RWPE1 (cell line): ENCODE measurements at places on chromosomes 13 and 19.
A peak's percentile ranks its signal among the peaks of the same experiment; 100 is the strongest.

- peak; percentile 70 for DNase-seq
These were observed 4.4 kb upstream of the KCNN4 start for GRCh38 chr19:43784981-43785808.

- no peak for DNase-seq
These were observed 3.2 kb downstream of the PTBP1 start for GRCh38 chr19:800360-801029.

DNA sequence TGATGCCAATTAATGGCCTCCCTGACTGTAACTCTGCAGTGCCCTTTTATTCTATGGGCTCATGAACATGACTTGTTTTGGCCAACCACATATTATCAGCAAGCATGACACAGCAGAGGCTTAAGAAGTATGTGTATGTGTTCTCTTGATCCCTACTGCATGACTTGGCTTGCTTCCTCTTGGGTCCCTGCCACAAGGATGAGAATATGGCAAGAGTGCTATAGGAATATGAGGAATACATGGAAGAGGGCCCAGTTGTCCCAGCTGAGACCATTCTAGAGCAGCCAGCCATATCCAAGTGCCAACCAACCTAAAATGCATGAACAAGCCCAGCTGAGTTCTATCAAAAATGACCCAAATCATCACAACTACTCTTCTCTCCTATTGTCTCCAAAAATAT is 576.7 kb upstream of the PCDH9 start:
- DNase-seq, result no peak

DNA sequence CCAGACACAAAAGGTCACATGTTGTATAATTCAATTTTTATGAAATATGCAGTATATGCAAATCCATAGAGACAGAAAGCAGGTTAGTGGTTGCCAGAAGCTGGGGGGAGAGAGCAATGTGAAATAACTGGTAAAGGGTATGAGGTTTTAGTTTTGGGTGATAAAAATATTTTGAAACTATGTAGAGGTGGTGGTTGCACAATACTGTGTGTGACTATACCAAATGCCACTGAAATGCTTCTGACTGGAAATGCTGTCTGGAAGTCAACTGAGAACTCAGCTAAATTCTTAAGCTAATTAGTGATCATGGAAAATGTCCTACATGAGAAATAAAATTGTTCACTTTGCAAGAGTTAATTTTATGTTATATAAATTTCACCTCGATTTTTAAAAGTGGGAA is 65.3 kb upstream of the RXFP2 start:
- DNase-seq, result no peak

DNA sequence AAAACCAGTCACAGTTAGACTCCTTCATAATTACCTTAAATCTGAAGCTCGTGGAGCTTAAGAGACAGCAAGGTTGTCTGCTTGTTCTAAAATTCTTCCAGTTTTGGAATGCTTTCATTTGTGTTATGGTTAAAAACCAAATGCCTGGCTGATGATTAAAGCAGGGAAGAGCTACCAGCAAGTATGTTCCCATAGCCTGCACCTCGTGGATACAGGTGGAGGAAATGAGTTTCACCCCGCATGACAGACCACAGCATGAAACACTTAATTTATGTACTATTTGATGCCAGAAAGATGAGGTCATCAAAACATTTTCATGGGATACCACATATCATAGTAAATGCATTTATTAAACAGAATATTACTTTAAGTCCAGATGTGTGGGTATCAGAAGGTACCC is 416 bp upstream of the DOCK9 start:
- DNase-seq, result peak; percentile 80

DNA sequence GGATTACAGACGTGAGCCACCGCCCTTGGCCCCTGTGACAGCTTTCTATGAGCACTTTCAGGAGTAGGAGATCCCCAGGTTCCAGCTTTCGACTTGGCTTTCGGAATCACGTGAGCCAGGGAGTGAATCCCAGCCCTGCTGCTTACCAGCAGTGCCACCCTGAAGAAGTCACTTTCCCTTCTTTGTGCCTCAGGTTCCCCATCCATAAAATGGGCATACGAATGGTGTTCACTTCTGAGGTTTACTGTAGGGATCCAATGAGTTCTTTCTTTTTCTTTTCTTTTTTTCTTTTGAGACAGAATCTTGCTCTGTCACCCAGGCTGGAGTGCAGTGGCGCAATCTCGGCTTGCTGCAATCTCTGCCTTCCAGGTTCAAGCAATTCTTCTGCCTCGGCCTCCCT is 4.3 kb upstream of the HOMER3 start:
- no peak for DNase-seq

DNA sequence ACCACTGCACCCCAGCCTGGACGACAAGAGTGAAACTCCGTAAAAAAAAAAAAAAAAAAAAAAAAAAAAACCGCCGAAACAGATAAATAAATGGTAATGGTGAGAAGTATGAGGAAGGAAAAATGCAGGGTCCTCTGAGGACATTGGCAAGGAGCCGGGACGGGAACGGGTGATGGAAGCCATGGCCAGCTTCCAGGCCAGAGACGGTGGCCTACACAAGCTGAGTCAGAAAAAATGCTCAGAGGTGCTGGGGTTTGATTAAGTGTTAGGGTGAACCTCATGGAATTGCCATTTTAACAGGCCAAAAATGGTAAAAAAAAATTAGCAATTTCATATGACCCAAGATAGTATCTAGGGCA is 866 bp upstream of the ZSWIM4 start:
- DNase-seq, result peak; percentile 42

- no peak for DNase-seq
These were observed 35.7 kb upstream of the DPRX start for GRCh38 chr19:53596056-53596455.

- peak; percentile 18 for DNase-seq
These were observed 9.2 kb upstream of the ATP12A start for GRCh38 chr13:24670961-24671381.

- no peak for DNase-seq
These were observed 340.6 kb downstream of the TEX29 start for GRCh38 chr13:111661052-111661451.

GRCh38 chr19:39080431-39080830 is 3.7 kb upstream of the ACP7 start:
- no peak for DNase-seq

DNA sequence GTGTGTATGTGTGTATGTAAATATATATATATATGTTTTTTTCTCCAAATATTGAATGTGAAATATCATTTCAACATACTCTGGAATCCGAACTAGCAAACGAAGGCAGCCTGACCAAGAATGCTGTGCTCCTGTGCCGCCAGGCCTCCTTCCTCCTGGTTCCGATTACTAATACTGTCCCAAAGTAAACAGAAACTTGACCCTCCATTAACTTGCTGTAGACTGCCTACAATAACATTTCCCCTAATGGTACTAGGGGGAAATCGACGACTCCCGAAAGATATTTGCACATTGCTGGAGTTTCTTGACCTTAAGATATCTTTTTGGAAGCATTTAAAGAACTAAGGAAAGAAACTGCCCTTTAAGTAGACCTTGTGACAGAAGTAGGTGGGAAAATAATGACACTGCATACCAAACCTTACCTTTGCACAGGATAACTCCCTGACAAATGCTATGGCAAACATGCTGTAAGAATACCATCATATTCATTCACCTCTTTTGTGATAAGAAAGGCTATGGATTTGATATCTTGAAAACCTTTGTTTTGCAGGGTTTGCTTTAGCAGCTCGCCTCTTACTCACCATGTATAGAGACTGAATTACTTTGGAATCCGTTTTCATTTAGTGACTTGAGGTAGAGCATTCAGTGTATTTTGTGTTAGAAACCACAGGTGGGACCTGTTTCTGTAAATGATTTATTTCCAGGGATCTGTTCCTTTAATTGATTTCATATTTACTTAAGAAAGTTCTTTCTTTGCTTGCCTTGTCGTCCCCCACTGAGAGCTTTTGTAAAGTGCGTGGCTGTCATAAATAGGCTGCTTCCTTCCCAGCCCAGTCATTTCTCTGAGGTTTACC is 80.1 kb downstream of the KLF5 start:
- DNase-seq, result peak; percentile 8

- no peak for DNase-seq
These were observed 10.1 kb downstream of the AP2S1 start for GRCh38 chr19:46840498-46840942.
